Fibroblast of mammary gland (primary cell): ENCODE measurements at places on chromosomes 1 and 21.
A peak's percentile ranks its signal among the peaks of the same experiment; 100 is the strongest.

DNA sequence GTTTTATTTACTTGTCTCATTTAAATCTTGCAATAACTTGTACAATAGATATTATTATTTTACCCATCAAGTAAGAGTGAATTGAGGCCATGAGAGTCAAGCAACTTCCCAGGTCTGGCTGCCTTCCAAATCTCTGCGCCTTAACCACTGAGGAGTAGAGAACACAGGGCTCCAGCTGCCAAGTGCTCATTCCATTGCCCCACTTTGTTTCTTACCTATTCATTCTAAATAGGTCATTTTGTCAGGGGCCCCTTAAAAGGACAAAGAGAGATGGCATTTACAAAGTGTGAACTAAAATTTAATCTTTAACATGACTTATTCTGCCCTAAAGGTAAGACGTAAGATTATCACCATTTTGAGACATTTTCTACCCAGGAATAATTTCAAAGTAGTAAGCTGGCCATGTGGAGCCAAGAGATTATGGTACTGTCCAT, 3.5 kb downstream of the PPP1R15B start:
- DNase-seq: peak; percentile 78

- no peak for DNase-seq
Observed at GRCh38 chr1:14128096-14128495, 428.1 kb downstream of the PRDM2 start.

GRCh38 chr1:55993646-55994318, 585.6 kb downstream of the PLPP3 start:
- DNase-seq: peak; percentile 33

GRCh38 chr1:47984175-47984789, 12.9 kb downstream of the TRABD2B start:
- DNase-seq: no peak

- no peak for DNase-seq
Observed at GRCh38 chr1:221408117-221408803, 333.6 kb downstream of the DUSP10 start.

DNA sequence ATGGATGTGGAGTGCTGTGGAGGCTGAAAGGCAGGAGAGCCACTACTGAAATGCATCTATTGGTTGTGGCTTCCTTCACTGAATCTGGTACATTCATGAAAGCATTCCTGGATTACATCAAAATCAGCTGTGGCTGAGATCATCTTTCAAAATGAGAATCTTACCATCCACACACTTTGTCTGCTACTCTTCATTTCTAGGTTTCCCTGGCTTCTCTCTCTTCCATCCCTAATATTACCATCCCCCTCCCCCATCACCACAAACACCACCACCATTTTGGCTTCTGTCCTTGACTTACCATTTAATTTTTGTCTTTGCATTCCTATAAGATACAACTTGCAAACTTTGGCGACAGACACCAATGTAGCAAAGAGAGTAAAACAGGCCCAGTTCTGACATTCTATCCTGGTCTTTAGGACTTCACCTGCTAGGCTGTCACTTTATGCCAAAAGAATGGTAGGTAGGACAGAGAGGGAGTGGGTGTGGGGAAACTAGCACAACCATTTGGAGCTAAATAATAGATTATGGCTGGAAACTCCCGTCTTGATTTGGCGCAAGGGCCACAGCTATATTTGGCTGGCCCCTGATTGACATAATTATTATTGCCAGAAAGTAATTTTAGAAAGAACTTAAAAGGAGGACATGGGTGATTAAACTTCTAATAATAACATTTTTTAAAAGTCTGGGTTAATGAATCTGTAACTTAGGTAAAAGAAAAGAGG, 15.1 kb upstream of the DUSP10 start:
- peak; percentile 34 for DNase-seq

GRCh38 chr1:116471241-116471640, 98.2 kb downstream of the ATP1A1 start:
- DNase-seq: no peak

DNA sequence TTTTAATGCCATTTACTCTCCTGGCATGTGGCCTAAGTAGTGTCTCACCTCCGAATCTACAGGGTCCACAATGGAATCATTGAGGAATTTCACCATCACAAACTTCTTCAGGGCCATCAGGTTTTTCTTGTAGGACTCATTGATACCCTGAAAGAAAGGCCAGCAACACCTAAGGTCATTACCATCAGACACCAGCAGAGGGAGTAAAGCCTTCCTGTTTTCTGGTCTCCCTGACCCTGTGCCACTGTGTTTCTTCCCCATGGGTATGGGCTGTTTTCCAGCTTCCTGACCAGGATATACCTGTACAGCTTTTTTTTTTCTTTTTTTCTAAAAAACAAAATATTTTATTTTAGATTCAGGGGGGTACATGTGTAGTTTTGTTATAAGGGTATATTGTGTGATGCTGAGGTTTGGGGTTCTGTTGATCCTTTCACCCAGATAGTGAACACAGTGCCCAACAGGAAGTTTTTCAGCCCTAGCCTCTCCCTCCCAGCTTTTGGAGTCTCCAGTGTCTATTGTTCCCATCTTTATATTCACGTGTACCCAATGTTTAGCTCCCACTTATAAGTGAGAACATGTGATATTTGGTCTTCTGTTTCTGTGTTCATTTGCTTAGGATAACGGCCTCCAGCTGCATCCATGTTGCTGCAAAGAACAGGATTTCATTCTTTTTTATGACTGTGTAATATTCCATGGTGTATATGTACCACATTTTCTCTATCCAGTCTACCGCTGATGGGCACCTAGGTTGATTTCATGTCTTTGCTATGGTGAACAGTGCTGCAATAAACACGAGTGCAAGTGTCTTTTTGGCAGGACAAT, 18.3 kb downstream of the PPT1 start:
- DNase-seq: peak; percentile 64

GRCh38 chr1:18178111-18178510, 70.5 kb downstream of the IGSF21 start:
- no peak for DNase-seq

- peak; percentile 6 for DNase-seq
Observed at GRCh38 chr1:195462646-195463045, 1145.6 kb downstream of the KCNT2 start.

- DNase-seq: peak; percentile 81
Observed at GRCh38 chr1:198156111-198156744, 570 bp upstream of the NEK7 start.

GRCh38 chr1:3555131-3555920, 56.0 kb downstream of the MEGF6 start:
- no peak for DNase-seq

GRCh38 chr21:28078126-28078525, 914.6 kb downstream of the LTN1 start:
- DNase-seq: no peak

DNA sequence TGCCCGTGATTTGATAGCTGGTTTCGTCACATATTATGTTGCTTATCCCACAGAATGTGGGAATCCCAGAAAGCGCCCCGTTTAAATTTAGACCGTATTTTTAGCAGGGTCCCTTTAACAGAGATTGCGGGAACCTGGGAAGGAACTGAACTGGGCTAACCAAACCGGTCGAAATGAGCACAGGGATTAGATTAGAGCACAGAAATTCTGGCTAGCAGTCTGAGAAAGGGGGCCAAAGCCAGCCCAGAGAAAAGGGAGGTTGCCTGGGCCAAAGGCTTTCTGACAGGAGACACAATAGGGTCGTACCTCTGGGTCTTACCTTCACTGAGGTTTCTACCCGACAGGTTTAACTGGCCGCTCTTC, 327 bp downstream of the LRRC40 start:
- DNase-seq: no peak

DNA sequence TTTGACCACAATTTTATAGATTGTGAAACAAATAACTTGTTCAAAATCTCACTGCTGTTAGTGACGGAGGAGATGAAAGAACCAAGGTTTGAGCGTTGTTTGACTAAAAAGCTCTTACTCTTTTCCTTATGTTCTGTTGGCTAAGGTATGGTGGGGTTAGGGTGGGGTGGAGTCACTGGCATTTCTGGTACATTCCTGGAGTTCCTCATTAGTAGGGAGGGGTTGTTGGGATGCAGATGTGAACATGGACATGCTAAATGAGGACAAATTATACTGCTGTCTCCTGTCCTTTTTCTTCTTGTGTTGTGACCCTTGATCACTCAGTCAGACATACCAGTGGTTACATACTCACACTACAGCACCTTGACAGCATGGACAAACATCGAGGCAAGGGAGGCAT, 26.2 kb upstream of the CD1D start:
- no peak for DNase-seq

GRCh38 chr1:58358346-58358745, 188.2 kb downstream of the OMA1 start:
- DNase-seq: peak; percentile 52

DNA sequence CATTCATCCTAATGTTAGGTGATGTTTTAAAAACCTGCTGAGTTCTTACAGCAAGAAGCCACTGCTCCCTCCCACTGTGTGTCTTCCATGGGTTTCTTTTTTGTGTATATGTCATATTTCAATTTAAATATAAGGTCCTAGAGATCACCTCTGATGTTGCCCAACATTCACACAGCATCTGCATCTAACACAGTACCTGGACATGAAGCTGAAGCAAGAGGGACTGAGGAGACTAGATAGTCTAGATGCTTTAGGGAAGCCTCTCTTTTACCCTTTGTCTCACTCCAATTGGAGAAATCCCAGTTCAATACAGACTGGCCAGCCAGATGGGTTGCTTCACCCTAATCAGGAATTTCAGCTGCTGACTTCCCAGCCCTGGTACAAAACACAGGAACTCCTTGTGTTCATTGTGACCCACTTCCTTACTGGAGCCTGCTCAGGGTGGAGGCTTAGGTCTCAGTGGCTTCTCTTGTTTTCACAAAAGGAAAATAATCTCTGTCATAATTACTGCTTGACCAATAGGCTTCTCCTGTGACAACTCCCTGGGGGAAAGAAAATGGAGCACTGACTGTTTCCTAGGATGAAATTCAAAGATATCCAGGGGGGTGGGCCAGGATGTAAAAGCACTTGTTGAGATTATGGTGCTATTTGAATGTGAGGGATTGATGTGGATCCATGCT, 17.3 kb downstream of the BTG2 start:
- DNase-seq: no peak

- DNase-seq: no peak
Observed at GRCh38 chr1:150841626-150842025, 33.6 kb upstream of the CTSK start.

DNA sequence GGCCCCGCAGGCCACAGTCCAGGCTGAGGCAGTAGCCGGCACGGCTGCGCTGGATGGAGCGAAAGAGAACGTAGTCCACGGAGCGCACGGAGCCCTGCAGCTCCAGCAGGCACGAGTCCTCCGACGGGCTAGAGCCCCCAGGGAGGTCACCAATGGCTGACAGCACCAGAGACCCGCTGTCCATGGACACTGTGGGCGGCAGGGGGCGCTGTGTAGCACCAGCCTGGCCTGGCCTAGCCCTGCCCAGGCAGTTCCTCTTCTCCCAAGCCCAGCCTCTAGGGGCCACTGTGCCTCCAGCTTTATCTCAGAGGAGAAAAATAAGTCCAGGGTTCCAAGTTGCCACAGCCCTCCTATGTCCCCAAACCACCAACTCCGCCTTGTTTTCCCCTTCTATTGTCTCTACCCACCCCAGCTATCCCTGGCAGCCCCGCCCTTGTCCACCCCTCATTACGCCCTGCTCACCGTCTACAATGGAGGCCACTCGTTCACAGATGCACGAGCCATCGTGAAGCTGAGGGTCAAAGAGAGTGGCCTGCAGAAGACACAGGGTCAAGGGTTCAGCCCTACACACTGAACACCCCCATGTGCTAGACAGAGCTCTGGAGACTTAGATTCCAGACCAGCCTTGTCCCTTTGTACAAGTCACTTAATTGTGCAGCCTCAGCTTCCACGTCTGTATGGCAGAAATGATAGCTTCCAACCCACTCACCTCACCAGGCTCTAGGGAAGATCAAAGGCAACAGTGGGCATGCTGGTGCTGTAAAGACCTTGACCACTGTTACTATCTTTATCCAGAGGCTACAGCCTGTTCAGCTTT, 4.4 kb downstream of the ENTREP3 start:
- peak; percentile 90 for DNase-seq

DNA sequence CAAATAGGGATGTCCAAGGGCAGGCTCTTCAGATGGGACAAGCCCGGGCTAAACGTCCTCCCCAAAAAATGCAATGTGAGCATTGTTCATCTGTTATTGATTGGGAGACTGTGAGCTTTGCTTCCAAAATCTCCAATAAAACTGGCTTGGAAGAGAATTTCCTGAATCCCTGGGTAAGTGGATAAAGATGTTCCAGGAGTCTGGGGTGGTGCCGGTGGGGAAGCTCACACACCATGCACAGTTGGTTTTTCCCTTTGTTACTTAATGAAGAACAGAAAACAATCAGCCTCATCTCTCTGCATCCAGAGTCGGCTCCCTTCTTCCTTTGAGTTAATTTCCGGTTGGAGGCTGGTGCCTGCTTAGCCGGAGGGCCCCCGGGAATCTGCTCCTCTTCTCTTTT, 72.1 kb upstream of the ZBTB40 start:
- DNase-seq: peak; percentile 25

GRCh38 chr1:236465231-236465958, 58.4 kb upstream of the LGALS8 start:
- no peak for DNase-seq

GRCh38 chr1:167757433-167758309, 35.9 kb downstream of the MPZL1 start:
- no peak for DNase-seq

GRCh38 chr1:8423692-8424538, 106.0 kb downstream of the SLC45A1 start:
- DNase-seq: peak; percentile 71

DNA sequence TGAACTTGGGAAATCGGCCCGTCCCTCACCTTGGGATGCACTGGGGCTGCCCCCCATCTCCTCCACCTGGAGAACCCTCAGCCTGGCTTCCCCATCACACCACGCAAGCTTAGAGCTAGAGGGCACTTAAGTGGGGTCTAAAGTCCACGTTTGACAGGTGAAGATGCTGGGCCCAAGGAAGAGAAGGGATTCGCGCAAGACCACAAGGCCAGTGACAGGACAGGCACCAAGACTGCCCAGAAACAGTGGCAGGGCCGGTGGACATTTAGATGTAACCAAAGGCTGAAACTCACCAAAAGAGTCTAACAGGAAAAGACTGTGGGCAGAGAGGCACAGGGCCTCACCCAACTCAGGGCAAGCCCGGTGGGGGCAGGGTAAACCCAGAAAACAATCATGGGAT, 130.8 kb upstream of the EDN2 start:
- no peak for DNase-seq

- peak; percentile 77 for DNase-seq
Observed at GRCh38 chr1:171486048-171486519, 754 bp downstream of the PRRC2C start.

GRCh38 chr1:201004732-201005131, 18.8 kb downstream of the KIF21B start:
- DNase-seq: no peak

DNA sequence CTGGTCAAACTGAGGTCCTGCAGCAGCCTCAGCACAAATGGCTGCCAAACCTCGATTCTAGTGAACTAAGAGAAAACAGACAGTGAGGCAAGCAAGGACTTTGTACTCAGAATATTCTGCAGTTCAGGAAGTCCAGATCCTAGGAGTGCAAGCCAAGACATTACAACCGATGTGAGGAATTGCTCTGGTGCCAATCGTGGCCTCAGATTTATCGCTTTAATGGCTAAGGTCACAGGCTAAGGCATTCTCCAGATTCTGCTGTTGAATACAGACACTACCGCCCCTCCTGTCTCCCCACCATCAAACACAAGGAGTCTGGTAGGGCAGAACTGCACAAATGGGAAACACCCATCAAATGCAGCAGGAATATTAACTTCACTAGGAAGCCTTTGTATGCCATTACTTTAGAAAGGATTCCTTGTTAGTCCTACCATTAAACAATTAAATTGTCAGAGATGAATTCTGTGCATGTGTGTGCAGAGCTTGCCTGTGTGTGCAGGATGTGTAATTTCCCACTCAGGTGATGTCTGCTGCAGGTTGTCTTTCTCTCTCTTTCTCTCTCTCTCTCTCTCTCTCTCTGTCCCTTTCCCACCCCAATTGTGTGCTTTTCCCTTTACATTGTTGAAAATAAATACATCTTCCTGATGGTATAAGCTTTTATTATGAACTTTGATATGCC, 9.2 kb upstream of the SERTAD4 start:
- no peak for DNase-seq
